ENCODE measurements at places on chromosomes 2 and 18. TPM values are rescaled to one million over a fixed set of nuclear protein-coding genes. Genes with fewer than 3 reads are reported as not detected.

SGO2 gene
- total RNA-seq = 32.3 TPM

TMEM200C gene
- not detected for total RNA-seq

IL1F10 gene
- total RNA-seq = not detected

DNA sequence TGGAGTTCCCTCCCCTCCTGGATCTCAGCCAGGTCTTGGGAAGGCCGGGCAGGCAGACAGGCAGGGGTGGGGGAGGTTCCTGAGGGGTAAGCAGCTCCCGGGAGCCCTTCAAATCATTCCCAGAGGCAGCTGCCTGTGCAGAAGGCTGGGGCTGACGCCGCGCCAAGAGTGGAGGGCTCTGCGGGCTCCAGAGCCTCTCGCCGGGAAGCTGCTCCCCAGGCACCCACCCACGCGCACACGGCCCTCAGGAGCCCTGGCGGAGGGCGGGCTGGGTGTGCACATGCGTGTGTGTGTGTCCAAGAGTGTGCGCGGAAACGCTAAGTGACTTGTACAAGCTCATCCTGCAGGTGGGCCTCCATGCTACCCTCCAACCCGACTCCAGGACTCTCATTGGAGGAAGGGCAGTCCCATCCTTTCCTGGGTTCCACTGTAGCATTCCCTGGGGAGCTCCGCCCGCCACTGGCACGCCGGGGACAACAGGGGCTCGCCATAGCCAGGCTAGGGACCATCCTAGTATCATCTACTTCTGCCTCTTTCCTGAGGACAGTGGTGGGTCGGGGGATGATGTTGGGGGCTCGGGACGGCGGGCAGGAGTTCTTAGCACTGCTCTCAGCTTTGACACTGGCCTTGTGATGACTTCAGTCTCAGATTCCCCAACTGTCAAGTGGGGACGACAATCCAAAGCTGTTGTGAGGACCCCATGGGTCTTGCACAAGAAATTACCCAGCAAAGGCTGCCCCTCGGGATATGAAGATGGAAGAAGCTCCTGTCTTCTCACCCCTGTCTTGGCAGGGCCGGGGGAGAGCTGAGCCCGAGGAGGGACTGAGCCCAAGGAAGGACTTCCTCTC, 50.3 kb downstream of the INHBB start:
- DNase-seq = no peak

DNA sequence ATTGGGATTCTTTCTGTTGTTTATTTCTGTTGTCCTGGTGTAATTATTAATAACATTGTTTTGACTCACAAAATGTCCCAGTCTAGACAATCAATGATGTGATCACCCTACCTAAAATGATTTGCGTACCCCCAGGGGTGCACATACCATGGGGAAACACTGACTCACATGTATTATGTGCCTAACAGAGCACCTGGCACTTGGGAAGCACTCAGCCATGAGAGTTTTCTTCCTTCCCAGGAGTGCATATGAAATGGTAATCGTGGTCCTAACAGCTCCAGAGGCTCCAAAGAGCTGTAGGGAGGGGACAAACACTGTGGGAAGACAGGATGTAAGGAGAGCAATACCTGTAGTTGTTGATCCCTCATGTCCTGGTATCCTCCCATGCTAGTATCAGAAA, 187.8 kb upstream of the ERBB4 start:
- DNase-seq = no peak

GRCh38 chr2:88857951-88858411, 166.5 kb downstream of the RPIA start:
- no peak for DNase-seq

- DNase-seq = no peak
Observed at GRCh38 chr2:213065583-213066442, 85.6 kb downstream of the IKZF2 start.
